ENCODE measurements at places on chromosomes 12 and 14.
A peak's percentile ranks its signal among the peaks of the same experiment; 100 is the strongest.

DNA sequence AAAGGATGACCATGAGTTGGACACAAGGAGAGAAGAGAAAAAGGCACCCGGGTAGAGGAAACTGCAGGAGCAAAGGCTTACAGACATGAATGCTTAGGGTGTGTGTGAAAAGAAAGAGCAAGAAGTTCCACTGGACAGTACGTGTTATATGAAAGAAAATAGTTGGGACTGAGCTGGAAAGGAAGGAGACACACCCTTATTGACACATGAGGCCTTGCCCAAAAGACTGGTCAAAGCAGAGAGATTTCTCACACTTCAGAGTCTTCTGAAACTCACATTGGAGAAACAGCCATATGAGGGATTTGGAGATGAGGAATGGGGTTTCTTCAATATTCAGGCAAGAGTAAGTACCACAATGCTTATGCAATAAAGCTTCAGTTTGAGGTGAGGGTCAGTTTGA is 56.0 kb downstream of the TTC9 start:
- DNase-seq: no peak

DNA sequence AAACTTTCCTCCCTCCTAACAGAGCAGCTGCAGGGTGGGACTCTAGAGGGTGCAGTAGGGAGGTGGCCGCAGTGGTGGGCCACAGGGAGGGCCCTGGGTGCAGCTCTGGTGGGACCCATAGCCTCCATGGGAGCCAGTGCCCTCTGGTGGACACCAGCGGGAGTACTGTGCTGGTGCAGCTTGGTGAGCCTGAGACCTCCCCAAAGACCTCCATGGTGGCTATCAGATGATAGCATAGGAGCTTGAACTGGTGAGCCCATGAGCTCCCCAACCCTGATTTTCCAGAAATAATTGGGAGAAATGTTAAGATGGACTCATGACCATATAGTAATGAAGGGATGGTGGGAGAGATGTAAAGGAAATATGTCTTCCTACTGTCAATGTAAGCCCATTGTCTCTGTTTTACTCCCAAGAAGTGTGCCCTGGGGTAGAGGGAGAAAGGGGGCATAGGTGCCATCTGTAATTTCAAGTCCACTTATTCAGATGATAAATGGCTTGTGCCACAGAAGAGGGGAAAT is 98.7 kb downstream of the GAS2L3 start:
- peak; percentile 21 for DNase-seq

GRCh38 chr12:16070113-16070512 is 159.0 kb downstream of the DERA start:
- DNase-seq: no peak

GRCh38 chr14:59254146-59254910 is 65.9 kb downstream of the DAAM1 start:
- no peak for DNase-seq
